ENCODE measurements at places on chromosomes 7 and 10. TPM values are rescaled to one million over a fixed set of nuclear protein-coding genes. Genes with fewer than 3 reads are reported as not detected.

The OR2A5 gene
- total RNA-seq, result not detected

- H3K4me3 ChIP-seq, result no peak overlapping the region
- no peaks in the 10 kb centered on the region for H3K27me3 ChIP-seq
- DNase-seq, result no peak
- H3K27ac ChIP-seq, result no peak overlapping the region
These were observed 135.1 kb upstream of the GHITM start for GRCh38 chr10:84004221-84004620.

- peaks cover 77% of the 10 kb centered on the region for H3K36me3 ChIP-seq
- no peak overlapping the region for H3K4me3 ChIP-seq
- H3K27ac ChIP-seq, result no peak overlapping the region
- no peaks in the 10 kb centered on the region for H3K27me3 ChIP-seq
These were observed 114.5 kb downstream of the LARP4B start for GRCh38 chr10:816958-817357.

DNA sequence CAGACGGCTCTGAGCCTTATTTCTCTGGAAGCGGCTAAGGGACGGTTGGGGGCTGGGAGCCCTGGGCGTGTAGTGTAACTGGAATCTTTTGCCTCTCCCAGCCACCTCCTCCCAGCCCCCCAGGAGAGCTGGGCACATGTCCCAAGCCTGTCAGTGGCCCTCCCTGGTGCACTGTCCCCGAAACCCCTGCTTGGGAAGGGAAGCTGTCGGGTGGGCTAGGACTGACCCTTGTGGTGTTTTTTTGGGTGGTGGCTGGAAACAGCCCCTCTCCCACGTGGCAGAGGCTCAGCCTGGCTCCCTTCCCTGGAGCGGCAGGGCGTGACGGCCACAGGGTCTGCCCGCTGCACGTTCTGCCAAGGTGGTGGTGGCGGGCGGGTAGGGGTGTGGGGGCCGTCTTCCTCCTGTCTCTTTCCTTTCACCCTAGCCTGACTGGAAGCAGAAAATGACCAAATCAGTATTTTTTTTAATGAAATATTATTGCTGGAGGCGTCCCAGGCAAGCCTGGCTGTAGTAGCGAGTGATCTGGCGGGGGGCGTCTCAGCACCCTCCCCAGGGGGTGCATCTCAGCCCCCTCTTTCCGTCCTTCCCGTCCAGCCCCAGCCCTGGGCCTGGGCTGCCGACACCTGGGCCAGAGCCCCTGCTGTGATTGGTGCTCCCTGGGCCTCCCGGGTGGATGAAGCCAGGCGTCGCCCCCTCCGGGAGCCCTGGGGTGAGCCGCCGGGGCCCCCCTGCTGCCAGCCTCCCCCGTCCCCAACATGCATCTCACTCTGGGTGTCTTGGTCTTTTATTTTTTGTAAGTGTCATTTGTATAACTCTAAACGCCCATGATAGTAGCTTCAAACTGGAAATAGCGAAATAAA, 175.5 kb downstream of the RNF216 start:
- no peak overlapping the region for H3K27ac ChIP-seq
- peaks cover 4% of the 10 kb centered on the region for H3K4me1 ChIP-seq
- DNase-seq, result no peak
- no peaks in the 10 kb centered on the region for H3K27me3 ChIP-seq

The CPA2 gene
- total RNA-seq, result not detected

- H3K4me1 ChIP-seq, result peaks cover 13% of the 10 kb centered on the region
- H3K4me3 ChIP-seq, result no peak overlapping the region
- peaks cover 2% of the 10 kb centered on the region for H3K36me3 ChIP-seq
- H3K27me3 ChIP-seq, result no peaks in the 10 kb centered on the region
These were observed 2.0 kb downstream of the AP1S1 start for GRCh38 chr7:101156277-101156676.

DNA sequence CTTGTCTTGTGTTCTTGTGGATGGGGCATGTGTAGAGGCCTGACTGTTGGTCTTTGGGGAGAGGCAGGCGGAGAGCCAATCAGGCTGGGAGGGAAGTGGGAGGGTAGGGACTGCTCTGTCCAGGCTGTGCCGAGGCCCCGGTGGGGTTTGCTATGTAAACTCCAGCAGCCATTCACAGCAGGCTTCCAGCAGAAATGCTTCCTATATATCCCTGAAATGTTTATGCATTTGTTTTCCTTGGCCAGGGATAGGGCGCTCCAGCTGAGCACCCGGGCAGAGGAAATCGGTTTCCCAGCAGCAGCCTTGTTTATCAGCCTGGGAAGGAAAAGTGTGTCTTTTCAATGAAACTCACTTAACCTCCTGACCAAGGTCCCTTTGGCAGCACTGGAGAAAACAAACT, 18.3 kb upstream of the AQP1 start:
- no peaks in the 10 kb centered on the region for H3K36me3 ChIP-seq
- no peak overlapping the region for H3K27ac ChIP-seq
- H3K27me3 ChIP-seq, result no peaks in the 10 kb centered on the region
- no peaks in the 10 kb centered on the region for H3K4me1 ChIP-seq
- DNase-seq, result no peak

DNA sequence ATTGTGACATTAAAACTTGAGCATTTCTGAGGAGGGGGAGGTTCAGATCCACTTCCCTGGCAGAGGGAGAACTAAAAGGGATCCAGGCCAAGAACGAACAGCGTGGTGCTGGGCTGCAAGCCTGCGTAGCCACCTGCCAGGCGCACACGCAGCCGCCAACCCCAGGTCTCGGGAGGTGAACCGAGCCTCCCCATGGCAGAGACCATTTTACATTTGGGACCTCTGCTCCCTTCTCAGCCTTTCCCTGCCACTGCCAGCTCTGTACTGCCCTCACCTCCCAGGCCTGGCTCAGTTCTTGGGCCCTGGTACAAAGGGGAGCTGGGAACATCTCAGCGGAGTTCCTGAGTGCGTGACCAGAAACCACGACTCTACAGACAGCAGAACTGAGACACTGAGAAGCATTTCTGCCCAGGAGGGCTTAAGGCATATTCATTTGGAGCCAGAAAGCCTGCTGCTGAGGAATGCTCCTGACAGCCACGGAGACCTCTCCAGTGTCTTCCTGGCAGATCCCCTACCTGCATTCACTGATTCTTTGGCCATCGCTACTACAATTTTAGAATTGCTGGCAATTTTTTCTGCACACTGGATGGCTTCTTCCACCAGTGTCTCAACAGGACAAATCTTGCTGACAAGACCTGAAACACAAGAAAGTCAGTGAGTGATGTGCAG, 7.6 kb downstream of the ECHS1 start:
- no peak for DNase-seq
- H3K27ac ChIP-seq, result no peak overlapping the region
- no peaks in the 10 kb centered on the region for H3K4me1 ChIP-seq

DNA sequence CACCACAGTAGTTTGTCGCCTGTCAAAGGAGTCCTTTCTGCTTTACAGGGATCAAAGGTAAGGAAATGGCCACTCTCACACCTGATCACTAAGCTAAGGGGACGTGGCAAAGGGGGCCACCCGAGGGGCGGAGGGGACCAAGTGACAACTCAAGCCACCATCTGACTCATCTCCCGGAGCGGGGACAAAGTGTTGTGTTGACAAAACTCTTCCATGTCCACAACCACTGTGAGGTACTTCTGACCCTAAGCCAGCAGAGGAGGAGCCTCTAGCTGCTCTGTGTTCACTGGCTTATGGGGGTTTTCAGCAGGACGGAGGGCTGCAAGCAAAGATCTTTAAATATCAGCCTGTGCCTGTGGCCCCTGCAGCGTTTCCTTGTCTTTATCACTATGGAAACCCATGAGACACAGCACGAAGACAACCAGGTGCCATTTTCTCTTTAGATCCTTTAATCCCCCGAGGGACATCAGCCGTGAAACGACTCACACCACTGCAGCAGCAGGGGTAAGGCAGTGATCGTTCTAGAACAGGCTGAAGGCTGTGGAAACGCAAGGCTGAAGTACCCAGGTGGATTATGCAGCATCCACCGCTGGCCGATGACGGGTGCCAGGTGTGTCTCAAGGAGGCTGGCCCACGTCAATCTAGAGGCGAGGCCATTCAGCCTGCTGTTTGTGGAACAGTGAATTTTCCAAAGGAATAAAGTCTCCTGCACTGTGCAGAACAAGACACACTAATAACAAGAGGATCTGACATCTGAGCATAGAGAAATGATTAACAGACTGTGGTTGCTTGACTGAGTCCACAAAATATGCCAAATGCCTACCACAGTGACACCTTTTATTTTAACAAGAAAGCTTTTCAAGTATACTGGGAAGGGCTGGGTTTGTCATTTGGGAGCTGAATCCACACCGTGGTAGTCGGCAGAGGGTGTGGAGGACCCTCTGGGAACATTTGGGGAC, 26.6 kb upstream of the DDC start:
- H3K4me3 ChIP-seq, result no peak overlapping the region
- no peaks in the 10 kb centered on the region for H3K36me3 ChIP-seq
- H3K4me1 ChIP-seq, result peaks cover 18% of the 10 kb centered on the region
- H3K27ac ChIP-seq, result no peak overlapping the region
- no peak for DNase-seq

The TNRC18 gene
- 48.9 TPM for total RNA-seq

DNA sequence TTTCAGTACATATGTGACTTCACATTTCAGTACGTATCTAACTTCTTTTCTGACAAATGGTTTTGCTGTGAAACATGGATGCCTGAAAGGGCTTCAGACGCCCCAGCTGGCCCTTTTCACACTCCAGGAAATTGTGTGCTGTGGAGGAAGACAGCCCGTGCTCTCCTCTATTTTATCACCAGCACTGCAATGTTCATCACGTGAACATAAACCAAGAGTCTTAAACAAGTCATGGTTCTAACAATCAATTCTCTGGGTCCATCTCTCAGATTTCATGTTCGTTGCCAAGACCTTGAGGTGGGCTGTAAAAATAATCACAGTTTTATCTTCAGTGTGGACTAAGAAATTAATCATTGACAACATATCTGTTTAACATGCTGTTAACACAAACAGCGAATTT, 141.2 kb downstream of the WDR37 start:
- H3K4me1 ChIP-seq, result peaks cover 14% of the 10 kb centered on the region
- no peak overlapping the region for H3K4me3 ChIP-seq
- H3K27ac ChIP-seq, result no peak overlapping the region
- no peaks in the 10 kb centered on the region for H3K27me3 ChIP-seq

The FBXL13 gene
- total RNA-seq, result 0.49 TPM

The PRKAR1B gene
- total RNA-seq, result 16.6 TPM

GRCh38 chr7:111892588-111892987, 313.6 kb downstream of the DOCK4 start:
- no peak for DNase-seq
- H3K27ac ChIP-seq, result no peak overlapping the region
- H3K36me3 ChIP-seq, result no peaks in the 10 kb centered on the region
- no peak overlapping the region for H3K4me3 ChIP-seq
- no peaks in the 10 kb centered on the region for H3K4me1 ChIP-seq
- H3K27me3 ChIP-seq, result no peaks in the 10 kb centered on the region

- H3K4me1 ChIP-seq, result no peaks in the 10 kb centered on the region
- DNase-seq, result no peak
- H3K36me3 ChIP-seq, result no peaks in the 10 kb centered on the region
- H3K4me3 ChIP-seq, result no peak overlapping the region
- no peak overlapping the region for H3K27ac ChIP-seq
These were observed 155.6 kb downstream of the RAPGEF5 start for GRCh38 chr7:22201186-22201880.

Data from CD4-positive, alpha-beta memory T cell (primary cell).